ENCODE measurements at places on chromosomes 2 and 18.
A peak's percentile ranks its signal among the peaks of the same experiment; 100 is the strongest.

DNA sequence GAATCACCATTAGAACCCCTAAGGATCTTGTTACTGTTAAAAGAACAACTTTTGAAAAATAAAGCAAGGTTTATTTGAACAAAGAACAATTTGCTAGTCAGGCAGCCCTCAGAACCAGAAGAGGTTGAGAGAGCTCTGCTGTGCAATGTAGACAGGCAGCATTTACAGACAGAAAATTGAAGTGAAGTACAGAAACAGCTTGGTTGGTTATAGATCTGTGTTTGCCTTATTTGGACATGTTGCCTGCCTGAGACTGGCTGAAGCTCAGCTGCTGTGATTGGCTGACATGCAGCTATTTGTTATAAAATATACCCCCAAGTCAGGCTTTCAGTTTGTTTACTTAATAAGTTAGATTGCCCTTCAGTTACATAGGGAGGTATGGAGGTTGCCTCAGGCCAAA is 12.5 kb downstream of the MSTN start:
- DNase-seq = no peak

- no peak for DNase-seq
Measured at GRCh38 chr2:70797506-70797905, 7.1 kb upstream of the FIGLA start.

- no peak for DNase-seq
Measured at GRCh38 chr2:12262681-12263436, 453.9 kb upstream of the TRIB2 start.

DNA sequence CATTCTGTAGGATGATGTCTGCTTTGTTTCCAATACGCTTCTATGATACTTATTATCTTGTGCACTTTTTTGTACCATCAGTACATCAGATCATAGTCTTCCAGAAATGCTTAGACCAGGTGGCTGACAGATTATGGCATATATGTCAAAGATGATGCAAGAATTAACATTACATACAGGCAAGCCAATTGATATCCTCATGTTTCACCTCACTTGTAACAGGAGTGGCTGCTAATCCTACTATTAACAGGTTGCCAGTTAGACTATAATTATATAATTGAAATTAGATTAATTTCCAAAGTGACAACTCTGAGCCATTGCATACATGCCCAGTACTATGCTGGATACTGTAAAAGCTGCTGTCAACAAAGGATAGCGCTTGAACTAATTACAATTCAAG is 77.2 kb downstream of the TLK1 start:
- DNase-seq = peak; percentile 85

DNA sequence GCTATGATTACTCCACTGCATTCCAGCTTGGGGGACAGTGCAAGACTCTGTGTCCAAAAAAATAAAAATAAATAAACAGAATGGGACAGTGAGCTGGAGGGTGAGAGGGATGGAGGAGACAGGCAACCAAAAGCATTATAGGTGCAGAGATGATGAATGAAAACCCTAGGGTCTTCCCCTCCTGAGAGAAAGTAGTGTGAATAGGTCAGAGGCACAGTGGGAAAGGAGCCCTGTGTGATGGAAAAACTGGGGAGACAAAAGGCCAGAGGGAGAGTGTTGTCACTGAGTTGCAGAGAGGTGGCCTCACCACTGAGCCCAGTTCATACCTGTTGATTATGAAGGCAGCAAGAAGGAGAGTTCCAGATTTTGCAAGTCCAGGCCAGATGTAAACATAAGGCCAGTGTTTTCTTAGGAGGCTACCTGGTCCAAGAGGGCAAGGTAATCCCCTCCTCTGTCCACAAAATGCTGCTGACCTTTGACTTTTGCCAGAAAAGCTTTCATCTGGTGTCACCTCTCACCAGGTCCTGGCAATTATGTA is 17.6 kb upstream of the AGFG1 start:
- DNase-seq = no peak

GRCh38 chr18:48889115-48889941 is 61.4 kb downstream of the SMAD7 start:
- no peak for DNase-seq

GRCh38 chr18:2240311-2240705 is 331.0 kb downstream of the METTL4 start:
- DNase-seq = no peak

DNA sequence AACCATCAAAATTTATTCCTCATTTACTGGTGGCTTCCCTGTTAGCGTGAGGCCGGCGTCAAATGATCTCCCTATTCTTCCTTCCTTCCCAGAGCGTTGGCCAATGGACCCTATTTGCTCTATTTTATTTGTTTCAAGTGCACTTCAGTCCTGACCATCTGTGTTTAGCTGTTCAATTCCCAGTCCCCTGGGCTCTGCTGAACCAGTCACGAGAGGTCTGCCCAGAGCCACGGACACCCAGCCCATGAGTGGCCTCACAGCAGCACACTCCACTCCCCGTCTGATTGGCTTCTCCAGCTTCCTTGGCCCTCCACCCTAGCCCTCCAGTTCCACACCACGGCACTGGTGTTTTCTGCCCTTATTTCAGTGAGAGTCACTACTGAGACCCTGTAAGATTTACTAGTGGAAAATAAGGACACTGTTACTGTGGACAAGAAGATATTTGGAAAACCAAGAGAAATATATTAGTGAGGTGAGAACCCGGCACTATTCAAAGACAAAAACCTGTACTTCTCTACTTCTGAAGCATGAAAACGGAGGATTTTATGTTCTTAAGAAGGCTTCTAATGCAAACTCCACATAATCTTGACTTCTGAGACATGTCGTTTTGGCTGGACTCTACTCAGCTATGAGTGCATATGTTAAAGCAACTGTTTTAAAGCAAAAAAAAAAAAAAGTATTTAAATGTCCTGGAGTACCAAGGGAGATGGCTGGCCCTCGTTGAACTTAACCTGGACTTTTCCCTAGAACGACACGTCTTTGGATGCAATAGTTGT is 86.6 kb downstream of the COL6A3 start:
- DNase-seq = no peak

DNA sequence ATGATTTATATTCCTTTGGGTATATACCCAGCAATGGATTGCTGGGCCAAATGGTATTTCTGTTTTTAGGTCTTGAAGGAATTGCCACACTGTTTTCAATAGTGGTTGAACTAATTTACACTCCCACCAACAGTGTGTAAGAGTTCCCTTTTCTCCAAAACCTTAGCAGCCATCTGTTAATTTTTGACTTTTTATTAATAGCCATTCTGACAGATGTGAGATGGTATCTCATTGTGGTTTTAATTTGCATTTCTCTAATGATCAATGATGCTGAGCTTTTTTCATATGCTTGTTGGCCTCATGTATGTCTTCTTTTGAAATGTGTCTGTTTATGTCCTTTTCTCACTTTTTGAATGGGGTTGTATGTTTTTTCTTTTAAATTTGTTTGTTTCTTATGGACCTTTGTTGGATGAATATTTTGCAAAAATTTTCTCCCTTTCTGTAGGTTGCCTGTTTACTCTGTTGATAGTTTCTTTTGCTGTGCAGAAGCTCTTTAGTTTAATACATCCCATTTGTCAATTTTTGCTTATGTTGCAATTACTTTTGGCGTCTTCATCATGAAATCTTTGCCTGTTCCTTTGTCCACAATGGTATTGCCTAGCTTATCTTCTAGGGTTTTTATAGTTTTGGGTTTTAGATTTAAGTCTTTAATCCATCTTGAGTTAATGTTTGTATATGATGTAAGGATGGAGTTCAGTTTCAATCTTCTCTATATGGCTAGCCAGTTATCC is 119.7 kb upstream of the XIRP2 start:
- no peak for DNase-seq

DNA sequence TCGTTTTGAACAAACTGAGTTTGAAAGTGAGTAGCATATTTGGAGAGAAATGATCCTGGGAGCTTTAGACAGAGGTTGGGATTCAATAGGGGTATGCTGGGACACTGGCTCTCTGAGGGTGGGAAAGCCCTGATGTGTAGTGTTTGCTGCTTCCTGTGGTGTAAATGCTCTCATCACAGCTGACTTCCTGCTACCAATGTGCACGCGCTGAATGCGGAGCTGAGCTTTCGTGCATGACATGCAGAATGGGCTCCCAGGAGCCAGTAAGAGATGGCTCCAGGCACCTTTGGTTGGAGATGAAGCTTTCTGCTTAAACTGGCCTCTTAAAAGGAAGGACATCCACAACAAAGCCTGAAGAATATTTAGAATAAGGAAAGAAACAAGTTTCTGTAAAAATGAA is 224.1 kb upstream of the CCDC150 start:
- DNase-seq = no peak

DNA sequence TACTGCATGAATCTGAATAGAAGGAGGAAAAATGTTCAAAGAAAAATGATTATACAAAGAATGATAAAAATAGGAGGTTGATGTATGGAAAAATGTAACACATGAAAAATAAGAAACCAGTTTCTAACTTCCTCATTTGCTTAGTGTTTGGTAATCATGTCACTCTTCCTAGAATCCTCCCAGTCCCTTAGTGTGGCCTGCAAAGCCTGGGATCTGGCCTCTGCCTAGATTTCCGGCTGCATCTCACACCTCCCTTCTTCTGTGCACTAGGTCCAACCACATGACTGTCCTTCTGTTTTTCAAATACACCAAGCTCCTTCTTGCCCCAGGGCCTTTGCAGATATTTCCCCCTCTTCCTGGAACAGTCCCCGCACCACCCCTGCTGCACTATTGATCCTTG is 76.8 kb upstream of the RBMS1 start:
- DNase-seq = no peak

- no peak for DNase-seq
Measured at GRCh38 chr2:654896-655295, 22.3 kb downstream of the TMEM18 start.

DNA sequence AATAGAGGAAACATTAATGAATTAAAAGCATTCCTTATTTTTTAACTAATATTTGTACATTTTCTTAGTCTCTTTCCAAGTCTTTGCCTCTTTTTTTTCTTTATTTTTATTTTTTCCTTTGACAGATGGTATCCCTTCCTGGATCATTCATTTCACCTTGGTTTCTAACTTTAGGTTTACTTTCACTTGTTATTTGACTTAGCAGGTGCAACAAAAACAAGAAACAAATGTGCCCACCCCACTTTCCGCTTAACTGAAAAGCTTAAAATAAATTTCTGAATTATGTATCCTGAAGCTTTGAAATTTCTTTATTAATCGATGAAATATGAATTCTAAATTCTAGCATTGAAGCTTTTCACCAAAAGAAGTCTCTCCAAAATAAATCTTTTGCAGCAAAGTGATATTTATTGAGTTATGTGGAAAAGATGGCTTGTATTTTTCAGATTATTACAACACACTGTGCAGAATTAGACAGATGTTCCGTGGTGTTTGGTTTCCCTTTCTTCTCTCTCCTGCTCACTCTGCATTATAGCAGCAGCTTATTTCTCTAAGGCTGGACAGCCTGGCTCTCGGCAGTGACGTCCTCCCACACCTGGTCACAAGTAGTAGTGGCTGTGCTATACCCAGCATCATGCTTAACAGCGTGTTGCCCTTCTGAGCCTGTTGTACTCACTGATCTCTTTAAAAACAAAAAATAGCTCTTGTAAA is 99.1 kb upstream of the ZNF397 start:
- DNase-seq = no peak

- DNase-seq = no peak
Measured at GRCh38 chr2:240320204-240320993, 115.1 kb upstream of the GPC1 start.

DNA sequence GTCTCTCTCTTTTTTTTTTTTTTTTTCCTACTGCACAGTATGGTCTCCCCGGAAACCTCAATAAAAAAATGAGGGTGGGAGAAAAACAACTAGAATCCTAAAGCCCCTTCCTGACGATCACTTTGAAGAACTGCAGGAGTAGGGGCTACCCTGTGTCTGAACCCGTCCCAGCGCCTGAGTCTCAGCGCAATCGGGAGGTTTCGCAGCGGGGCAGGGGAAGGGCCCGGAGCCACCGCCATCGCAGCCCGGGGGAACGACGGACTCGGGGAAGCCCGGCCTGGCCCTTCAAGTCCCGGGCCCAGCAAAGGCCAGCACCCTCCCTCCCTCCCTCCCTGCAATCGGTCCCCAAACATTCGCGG is 411 bp downstream of the NARS1 start:
- DNase-seq = peak; percentile 16

- DNase-seq = no peak
Measured at GRCh38 chr2:898319-898718, 52.3 kb upstream of the SNTG2 start.

GRCh38 chr2:158926478-158926948 is 41.9 kb upstream of the TANC1 start:
- no peak for DNase-seq

DNA sequence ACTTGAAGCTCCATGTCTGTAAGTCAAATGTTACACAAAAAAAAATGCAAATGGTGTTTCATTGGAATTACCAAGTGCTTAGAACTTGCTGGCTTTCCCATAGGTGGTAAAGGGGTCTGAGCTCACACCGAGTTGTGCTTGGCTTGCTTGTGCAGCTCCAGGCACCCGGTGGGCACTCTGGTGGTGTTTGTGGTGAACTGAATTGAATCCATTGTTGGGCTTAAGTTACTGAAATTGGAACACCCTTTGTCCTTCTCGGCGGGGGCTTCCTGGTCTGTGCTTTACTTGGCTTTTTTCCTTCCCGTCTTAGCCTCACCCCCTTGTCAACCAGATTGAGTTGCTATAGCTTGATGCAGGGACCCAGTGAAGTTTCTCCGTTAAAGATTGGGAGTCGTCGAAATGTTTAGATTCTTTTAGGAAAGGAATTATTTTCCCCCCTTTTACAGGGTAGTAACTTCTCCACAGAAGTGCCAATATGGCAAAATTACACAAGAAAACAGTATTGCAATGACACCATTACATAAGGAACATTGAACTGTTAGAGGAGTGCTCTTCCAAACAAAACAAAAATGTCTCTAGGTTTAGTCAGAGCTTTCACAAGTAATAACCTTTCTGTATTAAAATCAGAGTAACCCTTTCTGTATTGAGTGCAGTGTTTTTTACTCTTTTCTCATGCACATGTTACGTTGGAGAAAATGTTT is 97.9 kb upstream of the IL1R2 start:
- no peak for DNase-seq

GRCh38 chr2:60416221-60417008 is 137.0 kb downstream of the BCL11A start:
- DNase-seq = no peak

DNA sequence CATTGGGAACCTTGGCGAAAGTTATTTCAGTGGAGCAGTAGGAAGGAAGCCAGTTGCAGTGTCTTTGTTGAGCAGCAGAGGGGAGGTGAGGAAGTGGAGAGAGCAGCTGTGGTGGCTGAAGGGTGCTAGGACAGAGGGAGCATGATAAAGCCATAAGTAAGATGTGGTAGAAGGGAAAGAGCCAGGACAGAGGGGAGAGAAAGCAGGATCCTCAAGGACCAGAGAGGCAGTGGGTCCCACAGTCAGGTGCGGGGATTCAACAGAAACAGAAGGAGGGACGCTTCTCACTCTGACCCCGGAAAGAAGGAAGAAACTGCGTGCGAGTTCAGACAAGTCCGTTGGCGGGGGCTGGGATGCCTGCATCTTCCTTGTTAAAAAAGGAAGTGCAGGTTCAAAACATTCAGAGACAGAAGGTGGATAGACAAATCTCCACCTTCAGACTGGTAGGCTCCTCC is at the start of gene CXCR2:
Gene CXCR2, plus strand, starts transcription at position 403 of the 455 bp plus-strand sequence. CDS start 8,774 bp downstream, outside the sequence.
- no peak for DNase-seq

GRCh38 chr18:45820106-45820745 is 5.2 kb upstream of the SIGLEC15 start:
- no peak for DNase-seq
